ENCODE measurements at places on chromosomes 5 and 9.

GRCh38 chr9:4138180-4138579 lies 161.7 kb downstream of the GLIS3 start:
- DNase-seq, result no peak

DNA sequence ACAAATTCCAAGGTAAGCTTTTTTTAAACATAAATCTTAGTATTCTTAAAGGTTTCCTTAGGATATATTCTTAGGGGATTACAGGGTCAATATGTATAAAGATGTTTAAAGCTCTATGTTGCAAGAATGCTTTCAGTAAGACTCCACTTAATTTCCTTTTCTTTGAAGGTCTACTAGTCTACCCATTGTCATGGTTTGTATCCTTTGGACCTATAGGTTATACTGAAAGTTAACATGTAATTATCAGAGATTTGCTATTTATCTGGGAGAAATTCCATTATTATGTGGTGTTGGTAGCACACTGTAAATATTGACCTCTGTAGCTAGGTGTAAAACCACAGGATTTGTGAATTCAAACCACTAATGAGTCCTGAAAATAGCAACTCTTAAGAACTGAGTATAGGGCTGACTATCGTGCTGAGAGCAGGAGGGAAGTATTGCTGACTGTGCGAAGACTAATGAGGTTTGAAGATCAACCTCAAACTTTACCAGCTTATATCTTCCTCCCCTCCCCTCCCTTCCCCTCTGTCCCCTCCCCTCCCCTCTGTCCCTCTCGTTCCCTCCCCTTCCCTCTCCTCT lies 85.6 kb downstream of the GADD45G start:
- no peak for DNase-seq

DNA sequence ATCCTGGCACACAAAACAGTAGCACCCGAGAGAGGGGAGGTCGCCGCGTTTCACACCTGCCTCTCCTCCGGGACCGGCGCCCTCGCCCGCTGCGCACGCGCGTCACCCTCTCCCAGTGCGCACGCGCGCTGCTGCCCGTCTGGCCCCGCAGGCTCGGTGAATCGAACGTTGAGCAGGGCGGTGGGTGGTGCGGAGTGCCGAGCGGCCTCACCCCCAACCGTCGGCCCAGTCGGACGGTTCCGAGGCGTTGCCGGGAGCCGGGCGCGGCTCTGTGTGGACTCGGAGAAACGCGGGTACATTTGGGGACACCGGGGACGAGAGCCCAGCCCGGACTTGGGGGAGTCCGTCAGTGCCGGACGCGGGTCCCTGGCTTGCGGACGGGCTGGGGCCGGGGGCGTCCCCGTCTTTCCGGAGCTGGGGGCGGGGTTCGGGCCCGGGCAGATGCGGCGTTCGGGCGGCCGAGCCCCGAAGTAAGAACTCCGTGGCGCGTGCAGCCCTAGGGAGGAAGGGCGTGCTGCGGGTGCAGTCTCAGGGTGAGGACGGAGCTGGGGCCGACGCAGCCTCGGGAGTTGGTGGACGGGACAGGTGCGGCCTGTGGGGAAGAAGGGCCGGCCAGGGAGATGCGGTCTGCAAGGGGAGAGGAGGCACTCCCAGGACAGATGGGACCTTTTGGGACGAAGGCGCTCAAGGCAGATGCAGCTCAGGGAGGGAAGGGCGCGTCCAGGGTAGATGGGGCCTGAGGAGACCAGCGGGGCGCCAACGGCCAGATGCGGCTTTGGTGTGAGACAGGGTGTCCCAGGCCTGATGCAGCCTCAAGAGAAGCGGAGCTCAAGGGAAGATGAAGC lies at the start of gene POMT1:
POMT1 (plus strand) TSS at position 138 of the 845 bp plus-strand sequence. CDS start 1,301 bp downstream, outside the sequence.
- DNase-seq, result peak; percentile 90

DNA sequence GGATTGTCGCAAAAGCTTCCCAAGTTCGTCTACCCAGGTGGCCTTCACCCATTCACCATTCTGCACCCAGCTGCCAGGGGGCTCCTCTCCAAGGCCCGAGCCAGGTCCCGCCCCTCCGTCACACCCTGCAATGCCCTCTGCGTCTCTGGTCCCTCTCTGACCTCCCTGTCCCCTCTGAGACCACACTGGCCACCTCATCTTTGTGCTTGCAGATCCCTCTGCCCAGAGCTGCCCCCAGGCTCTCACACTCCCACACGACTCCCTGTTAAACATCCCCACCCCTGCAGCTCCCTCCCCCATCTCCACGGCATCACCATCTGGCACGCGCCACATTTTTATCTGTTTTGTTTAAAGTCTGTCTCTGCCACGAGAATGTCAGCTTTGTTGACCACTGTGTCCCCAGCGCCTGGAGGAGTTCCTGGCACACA lies 243.6 kb downstream of the PBX3 start:
- DNase-seq, result no peak

GRCh38 chr5:14179446-14179845 lies 36.3 kb downstream of the TRIO start:
- no peak for DNase-seq

DNA sequence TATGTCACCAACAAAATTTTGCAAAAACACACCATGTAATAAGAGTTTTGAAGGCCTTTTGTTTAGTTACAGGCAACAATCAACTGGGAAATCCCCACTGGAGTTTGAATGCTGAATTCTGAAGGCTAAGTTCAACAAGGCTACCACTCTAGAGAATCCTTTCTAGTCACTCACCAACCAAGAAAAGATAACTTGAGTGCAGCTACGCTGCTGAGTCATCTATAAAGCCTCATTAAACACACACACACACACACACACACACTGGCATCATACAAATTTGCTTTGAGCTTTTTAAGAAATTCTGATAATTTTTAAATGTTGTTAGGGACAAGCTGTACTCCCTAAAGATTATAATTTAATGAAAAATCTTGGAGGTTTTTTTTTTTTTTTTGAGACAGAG lies 219.6 kb downstream of the DENND1A start:
- no peak for DNase-seq

- no peak for DNase-seq
Observed at GRCh38 chr5:135227064-135228022, 171.7 kb downstream of the MACROH2A1 start.

- no peak for DNase-seq
Observed at GRCh38 chr9:104138243-104138868, 44.2 kb downstream of the SMC2 start.

GRCh38 chr9:133934482-133935232 lies 57.5 kb downstream of the VAV2 start:
- DNase-seq, result no peak

- no peak for DNase-seq
Observed at GRCh38 chr9:100167176-100167575, 68.1 kb downstream of the INVS start.

- no peak for DNase-seq
Observed at GRCh38 chr5:84961903-84962302, 577.2 kb upstream of the EDIL3 start.

- no peak for DNase-seq
Observed at GRCh38 chr5:135602882-135603721, 24.3 kb upstream of the CXCL14 start.

GRCh38 chr5:374631-375335 lies 53.3 kb downstream of the AHRR start:
- DNase-seq, result peak; percentile 32

DNA sequence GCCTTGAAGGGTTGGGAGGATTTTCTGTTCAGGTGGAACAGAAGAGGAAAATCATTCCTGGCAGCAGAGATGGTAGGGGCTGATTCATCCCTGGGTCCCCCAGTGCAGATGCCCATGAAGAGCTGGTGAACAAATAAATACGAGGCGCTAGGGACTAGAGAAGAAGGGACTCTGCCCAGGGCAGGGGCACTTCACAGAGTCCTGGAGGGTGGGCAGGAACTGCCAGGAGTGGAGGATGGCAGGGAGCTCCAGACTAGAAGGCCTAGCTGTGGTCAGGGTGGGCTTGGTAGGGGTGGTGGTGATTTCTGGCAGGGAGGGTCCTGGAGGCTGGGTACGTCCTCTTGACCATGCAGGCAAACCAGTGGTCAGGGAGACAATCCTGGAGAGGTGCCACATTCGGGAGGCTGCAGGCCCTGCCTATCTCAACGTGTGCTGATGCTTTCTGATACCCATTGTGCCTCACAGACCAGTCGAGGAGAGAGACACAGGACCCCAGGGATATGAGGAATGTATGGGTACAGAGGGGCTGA lies 69.9 kb downstream of the CRB2 start:
- DNase-seq, result no peak

- no peak for DNase-seq
Observed at GRCh38 chr9:87537625-87538024, 40.0 kb downstream of the DAPK1 start.

DNA sequence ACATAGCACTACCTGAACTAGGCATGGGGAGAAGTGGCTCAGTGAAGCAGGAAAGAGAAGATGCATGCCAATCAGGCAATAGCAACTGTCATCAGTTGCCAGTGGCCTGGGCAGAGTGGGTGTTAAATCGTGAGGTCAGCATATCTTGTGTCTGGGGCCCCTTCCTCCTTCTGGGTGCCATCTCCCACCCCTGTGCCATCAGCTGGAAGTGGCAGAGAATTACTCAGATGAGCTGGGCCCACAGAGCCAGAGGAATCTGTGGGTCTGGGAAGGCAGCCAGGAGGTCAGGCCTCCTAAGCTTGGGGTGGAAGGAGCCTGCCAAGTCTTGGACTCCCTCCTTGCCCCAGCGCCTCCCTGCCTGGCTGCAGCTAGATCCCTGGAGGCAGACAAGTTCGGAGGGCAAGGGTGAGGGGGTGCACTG lies 66.5 kb downstream of the GALNT12 start:
- DNase-seq, result no peak

- no peak for DNase-seq
Observed at GRCh38 chr5:170182491-170182890, 50.3 kb upstream of the C5orf58 start.

- DNase-seq, result peak; percentile 34
Observed at GRCh38 chr5:80755626-80756025, 100.8 kb upstream of the DHFR start.

DNA sequence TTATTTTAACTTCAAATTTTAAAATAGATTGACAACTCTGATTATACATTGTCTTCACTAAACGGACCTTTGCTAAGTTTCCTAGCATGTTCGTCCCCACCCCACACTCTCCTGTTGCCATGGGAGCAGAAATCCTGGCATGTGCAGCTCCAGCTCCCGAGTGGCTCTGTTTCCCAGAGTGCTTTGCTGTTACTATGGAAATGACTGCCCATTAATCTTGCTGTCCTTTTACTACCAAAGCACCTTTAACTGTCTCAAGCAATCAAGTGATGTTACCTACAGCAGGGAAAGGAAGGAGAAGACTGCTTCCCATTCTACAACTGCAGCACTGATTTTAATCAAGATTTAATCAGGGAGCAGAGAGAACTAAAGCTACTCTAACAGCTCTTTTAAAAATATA lies 212.0 kb upstream of the KIF2A start:
- no peak for DNase-seq

GRCh38 chr5:76202182-76202581 lies 119.0 kb downstream of the SV2C start:
- no peak for DNase-seq

Measured in stimulated activated CD8-positive, alpha-beta memory T cell treated with anti-CD3 and anti-CD28 coated beads, Interleukin-4, amount 100 ng/mL, for 48 hours (primary cell).